ENCODE measurements at places on chromosomes 7 and 10.

DNA sequence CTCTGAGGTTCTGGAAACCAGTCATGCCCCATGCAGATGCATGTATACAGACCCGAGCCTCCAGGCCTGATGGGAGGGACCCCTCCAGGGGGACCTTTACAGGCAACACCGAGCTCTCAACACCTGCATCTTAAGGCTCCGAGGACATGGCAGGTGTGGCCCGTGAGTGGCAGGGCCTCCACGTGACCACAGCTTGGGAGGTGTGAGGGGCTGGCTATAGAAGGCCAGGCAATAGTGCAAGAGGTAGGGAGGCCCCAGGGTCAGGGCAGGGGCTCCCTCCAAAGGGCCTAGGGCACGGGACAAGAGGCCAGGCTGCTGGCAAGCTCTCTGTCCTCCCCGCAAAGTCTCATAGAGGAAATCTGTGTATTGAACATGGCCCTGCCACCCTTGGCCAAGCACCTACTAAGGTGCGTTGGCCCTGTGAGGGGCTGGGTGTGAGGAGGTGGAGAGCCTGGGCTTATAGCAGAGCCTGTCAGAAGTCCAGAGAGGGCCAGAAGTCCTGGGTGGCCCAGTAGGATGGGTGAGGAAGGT is 134.2 kb downstream of the PTPN20 start:
- no peak for DNase-seq

DNA sequence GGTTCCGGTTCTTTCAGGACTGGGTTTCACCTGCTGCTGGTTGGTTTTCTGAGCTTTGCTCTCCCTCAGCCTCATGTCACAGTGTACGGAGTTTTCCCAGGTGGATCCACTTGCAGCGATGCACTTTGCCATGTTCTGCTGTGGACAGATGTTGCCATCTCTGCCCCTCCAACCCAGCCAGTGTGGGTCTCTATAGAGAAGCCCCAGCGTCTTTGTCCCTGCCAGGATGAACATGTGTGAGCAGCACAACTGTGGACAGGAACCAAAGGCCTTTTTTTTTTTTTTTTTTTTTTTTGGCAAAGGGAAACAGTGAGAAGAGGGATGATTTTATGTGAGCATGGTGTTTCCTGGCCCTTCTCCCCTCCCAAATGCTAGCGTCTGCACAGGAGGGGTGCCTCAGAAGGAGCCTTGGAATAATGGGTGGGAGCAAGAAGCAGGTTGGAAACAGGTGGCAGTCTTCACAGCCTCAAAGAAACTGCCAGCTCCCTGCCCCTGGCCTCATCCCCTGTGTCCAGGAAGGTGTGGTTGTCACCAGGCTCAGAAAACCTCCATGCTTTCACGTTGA is 106.5 kb downstream of the RPS24 start:
- no peak for DNase-seq

DNA sequence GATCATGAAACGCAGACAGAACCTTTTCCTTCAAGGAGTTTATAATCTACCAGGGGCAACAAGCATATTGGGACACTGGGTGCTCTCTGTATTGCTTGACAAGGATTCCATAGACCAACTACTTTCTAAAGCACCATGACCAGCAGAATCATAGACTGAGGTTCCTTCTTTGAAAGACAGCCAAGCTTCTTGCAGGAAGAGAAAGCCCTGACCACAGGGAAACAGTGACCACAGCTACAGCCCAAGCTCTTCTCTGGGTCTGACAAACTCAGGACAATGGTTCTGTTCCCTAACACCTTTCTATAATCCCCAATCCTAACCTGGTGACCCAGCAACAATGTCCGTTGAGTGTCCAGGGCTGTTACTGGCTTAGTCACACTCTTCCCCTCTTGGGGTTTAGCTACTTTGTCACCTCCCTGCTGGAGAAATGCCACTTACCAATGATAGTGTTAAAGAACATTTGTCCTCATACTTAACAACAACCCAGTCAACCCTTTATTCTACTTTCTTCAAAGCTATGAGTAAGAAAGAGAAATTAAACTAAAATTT is 155.7 kb downstream of the JAZF1 start:
- no peak for DNase-seq

- DNase-seq = no peak
Measured at GRCh38 chr7:21939136-21939857, 6.4 kb downstream of the CDCA7L start.

GRCh38 chr7:17144322-17144721 is 154.1 kb upstream of the AHR start:
- peak; percentile 52 for DNase-seq

DNA sequence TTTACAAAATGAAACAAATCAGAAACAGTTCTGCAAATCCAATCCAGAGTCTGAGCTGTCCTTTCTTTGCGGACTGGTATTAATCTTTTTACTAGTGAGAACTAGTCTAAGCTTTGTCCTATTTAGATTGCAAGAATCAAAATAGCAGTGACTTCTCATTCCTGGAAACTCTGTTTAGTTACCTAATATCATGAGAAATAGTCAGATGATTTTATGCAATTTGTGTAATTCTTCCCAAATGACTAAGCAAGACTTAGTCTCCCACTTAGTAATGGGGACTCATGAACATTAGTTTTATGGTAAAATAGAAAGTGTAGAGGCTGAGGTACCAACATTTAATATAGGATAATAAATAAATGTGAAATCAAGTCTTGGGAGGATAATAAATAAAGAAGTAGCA is 341.3 kb downstream of the DNAJB9 start:
- no peak for DNase-seq

DNA sequence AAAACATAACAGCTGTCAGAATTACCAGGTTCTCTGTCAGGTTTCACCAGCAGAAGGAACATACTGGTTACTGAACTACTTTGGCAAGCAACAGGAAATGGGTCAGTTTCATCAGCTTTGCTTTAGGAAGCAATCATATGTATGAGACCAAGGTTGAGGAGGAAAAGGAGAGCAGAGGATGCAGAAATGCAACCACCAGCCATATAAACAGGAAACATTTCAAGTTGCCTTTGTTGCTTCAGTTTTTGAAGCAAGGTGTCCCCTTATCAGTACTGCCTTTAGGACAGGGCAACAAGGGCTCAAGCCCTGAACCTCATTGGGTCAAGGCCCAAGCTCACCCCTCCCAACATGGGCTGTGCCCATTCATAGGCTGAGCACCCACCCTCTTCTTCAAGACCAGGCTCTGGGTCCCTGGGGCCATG is 10.2 kb downstream of the HIPK2 start:
- no peak for DNase-seq

DNA sequence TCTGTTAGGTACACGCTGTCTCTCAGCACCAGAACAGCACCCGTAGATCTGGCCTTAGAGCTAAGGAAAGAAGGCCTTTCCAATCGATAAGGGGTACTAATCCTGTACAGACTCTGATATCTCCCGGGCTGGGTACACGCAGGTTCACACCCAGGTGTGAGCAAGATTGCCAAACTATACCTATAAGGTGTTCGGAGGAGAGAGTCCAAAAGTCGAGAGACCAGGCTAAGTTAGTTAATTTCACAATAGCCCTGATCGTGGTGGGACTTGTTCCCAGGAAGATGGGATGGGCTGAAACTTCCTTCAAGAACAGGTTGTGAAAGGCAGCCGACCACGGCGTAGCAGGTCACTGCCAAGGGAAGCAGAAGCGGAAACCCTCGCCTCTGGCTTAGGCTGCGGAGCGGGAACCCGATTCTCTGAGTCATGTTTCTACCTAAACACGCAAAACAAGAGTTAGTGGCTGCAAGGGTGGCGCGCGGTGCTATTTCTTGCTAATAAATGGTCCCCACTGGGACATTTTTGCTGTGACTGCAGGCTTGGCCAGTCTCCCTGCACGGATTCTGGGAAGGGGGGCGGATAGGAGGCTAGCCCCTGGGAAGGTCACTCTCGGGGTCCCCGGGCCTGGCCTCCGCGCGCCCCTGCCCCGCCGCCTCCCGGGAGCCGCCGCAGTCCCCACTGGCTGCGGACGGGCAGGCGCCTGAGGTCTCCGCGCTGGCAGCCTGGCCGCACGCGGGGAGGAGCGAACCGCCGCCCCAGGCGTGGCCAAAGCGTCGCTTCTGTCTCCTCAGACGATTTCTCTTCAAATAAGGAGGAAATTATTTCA is 75.4 kb upstream of the PDSS1 start:
- DNase-seq = no peak

DNA sequence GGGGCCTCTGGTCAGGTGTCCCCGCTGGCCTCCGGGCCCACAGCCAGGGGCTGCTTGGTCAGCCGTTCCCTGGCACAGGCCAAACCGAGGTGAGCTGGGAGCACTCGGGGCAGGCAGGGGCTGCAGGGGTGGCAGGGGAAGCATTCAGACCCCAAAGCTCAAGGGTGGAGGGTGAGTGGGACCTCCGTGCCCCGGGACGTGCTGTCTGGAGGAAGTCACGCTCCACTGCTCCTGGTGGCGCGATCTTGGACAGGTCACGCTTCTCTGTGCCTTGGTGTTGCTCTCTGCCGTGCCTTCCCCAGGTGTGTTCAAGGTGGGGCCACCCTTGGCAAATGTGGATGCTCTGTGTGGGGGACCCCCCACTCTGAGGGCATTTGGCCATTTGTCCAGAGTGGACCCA is 24.6 kb upstream of the ELFN1 start:
- no peak for DNase-seq

- no peak for DNase-seq
Measured at GRCh38 chr7:7210475-7211237, 28.3 kb downstream of the C1GALT1 start.

DNA sequence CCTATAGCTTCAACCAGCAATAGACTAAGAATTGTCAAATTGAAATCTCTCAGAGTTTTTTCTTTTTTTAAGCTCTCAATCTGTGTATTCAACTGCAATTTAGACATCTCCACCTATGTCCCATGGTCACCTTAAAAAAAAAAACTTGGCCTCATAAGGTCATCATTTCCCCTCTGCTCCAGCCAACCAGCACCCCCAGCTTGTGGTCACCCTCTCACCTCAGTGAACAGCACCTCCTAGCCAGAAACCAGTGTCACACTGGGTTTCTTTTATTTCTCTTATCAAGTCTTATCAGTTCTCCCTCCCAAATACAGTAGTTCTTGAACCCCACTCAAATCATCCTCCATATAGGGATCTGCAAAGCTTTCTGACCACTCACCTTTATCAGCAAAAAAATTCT is 4.0 kb downstream of the ITGB1 start:
- DNase-seq = no peak

- no peak for DNase-seq
Measured at GRCh38 chr7:112262036-112262435, 55.5 kb downstream of the ZNF277 start.

DNA sequence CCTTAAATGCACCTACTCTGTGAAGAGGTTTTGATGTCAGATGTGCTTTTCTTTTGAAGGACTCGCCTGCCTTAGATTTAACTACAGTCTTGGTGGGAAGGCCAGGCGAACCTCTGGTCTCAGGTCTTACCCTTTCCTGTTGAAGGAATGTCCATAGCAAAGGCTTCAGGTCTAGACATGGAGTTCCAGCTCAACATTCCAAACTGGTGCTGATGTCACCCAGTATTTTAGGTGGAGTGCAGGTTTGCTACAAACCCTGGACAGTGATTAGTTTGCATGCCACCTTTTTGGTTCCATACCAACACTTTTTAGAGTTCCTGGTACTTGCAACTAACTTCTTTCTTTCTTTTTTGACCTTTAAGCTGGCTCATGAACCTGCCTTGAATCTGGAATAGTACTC is 258.7 kb downstream of the GFRA1 start:
- no peak for DNase-seq

- DNase-seq = no peak
Measured at GRCh38 chr10:59358576-59358975, 3.8 kb downstream of the FAM13C start.

GRCh38 chr10:126110489-126111180 is 214.3 kb downstream of the FANK1 start:
- no peak for DNase-seq

DNA sequence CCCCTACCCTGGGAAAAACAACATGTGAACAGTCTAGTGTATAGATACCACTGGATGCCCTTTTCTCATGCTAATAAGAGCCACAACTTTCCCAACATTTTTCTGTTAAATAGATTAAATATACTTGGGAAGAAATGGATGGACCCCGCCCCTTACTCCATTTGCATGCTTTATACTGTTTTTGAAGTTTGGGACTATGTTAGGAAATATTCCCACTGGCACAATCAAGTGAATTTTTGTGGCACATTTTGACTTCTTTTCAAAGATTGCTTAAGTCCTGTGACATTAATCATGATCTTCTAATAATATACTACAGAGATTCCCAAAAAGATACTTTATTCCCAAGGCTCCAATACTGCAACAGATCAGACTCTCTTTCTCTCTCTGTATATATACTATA is 216.6 kb downstream of the TWIST1 start:
- no peak for DNase-seq

DNA sequence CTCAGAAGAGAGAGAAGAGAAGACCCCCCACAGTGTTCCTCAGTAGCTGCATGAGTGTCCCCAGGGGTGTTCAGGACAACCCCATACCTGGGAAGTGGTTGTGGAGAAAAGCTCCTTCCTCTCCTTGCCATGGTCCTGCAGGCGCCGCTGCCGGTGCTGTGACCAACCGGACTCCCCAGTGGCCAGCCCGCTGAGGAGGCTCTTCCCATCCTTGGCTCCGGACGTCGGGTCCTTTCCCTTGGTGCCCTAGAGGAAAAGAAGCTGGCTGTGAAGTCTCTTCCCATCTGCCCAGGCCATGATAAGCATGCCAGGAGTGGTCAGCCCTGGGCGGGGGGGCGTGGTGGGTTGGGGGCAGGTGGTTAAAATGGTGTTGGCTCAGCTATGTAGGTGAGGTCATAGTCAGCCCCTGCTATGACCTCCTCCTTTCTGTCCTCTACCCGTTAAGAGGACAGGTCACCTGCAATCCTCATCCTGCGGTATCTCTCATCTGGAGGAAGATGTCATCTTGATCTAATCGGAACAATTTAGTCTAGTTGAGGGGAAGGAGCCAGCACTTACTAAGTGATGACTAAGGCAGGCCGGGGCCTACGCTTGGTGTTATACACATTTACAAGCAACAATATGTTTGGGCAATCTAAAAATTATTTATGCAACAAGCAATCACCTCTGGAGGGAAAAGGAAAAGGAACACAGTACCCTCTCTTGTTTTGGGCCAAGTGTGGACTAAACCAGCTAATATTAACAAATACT is 13.2 kb downstream of the WDR91 start:
- no peak for DNase-seq

GRCh38 chr10:97400665-97401454 is at the start of gene RRP12:
RRP12 (minus strand) TSS chr10:97401340; CDS start chr10:97401231, 109 bp downstream.
- peak; percentile 67 for DNase-seq
